ENCODE measurements at places on chromosomes 6 and 20. TPM values are rescaled to one million over a fixed set of nuclear protein-coding genes. Genes with fewer than 3 reads are reported as not detected.

Gene CYP24A1
- not detected for polyA plus RNA-seq

Gene PXDC1
- 21.6 TPM for polyA plus RNA-seq

Gene HBS1L
- polyA plus RNA-seq, result 34.7 TPM

Gene FOXA2
- polyA plus RNA-seq, result 0.45 TPM

Gene SLC35D3
- 0.04 TPM for polyA plus RNA-seq

Gene NR2E1
- not detected for polyA plus RNA-seq

Gene MYLK2
- polyA plus RNA-seq, result 0.27 TPM

Gene VSX1
- not detected for polyA plus RNA-seq

Gene UST
- 4.0 TPM for polyA plus RNA-seq

Gene BTNL2
- polyA plus RNA-seq, result 0.58 TPM

Gene BPIFB4
- not detected for polyA plus RNA-seq

Gene TRIM15
- polyA plus RNA-seq, result 122 TPM

Gene SLC35F1
- polyA plus RNA-seq, result 1.0 TPM

Gene ZBTB12
- polyA plus RNA-seq, result 8.6 TPM

Gene VGLL2
- polyA plus RNA-seq, result not detected

Gene FITM2
- polyA plus RNA-seq, result 2.7 TPM

Gene RBBP8NL
- 28.0 TPM for polyA plus RNA-seq

Gene SFT2D1
- 113 TPM for polyA plus RNA-seq

Gene RNF144B
- polyA plus RNA-seq, result 4.0 TPM

Gene CRISP3
- not detected for polyA plus RNA-seq

Gene PDE10A
- polyA plus RNA-seq, result 1.3 TPM
